Cardiac fibroblast (primary cell): ENCODE measurements at places on chromosomes 6 and 20.
A peak's percentile ranks its signal among the peaks of the same experiment; 100 is the strongest.

- DNase-seq, result no peak
Observed at GRCh38 chr20:38148328-38149102, 16.6 kb downstream of the TGM2 start.

- DNase-seq, result no peak
Observed at GRCh38 chr20:58971429-58971828, 9.6 kb upstream of the NELFCD start.

DNA sequence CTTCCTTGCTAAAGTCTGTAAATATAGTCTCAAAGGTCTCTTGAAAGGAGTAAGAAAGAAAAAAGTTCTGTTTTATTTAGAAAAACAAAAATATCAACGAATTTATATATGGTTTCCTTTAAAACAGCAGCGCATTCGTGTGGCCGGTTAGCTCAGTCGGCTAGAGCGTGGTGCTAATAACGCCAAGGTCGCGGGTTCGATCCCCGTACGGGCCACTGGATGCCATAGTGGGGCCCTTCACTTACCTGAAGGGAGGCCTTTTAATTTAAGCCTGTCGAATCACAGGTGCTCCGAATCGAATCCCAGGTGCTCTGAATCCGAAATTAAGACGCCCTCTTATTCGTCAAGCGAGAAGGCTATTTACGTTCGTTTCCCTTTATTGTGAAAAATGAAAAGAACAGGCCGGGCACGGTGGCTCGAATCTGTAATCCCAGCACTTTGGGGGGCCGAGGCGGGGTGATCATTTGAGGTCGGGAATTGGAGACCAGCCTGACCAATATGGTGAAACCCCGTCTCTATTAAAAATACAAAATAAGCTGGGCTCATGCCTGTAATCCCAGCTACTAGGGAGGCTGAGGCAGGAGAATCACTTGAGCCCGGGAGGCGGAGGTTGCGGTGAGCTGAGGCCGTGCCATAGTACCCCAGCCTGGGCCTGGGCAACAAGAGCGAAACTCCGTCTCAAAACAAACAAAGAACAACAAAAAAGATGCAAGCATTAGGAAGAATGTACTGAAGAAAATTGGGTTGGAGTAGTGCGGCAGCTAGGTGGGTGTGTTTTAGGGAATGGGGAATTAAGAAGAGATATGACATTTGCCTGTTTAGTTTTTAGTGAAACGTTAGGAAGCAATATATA lies 195.8 kb upstream of the ZNF184 start:
- DNase-seq, result peak; percentile 60

DNA sequence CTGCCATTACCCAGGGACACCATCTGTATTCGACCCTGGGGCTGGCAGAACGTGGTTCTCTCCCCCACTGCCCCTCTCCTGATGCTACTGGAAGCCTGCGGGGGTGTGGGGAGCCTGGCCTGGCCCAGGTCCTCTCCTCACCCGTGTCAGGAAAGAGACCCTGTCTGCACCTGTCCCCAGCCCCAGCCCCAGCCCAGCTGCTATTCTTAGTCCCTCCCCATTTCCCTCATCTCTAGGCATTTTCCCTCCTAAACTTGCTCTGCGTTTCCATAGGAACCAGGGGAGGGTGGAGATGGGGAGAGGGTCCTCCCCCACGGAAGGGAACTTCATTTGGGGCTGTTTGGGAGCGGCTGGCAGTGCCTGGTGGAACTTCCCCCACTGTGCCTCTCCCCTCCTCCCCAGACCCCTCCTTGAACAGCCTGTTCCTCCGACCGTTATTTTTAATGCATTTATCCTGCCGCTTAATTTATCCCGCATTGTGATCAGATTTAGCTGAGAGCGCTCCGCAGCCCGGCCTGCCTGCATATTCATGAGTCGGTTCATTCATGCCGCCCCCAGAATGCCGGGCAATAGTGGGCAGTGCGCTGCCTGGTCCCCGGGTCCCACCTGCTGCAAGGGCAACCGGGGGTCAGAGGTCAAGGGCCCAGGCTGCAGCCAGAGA lies 31.8 kb upstream of the DLGAP4 start:
- no peak for DNase-seq

- DNase-seq, result peak; percentile 53
Observed at GRCh38 chr6:69719602-69720193, 77.1 kb downstream of the LMBRD1 start.

DNA sequence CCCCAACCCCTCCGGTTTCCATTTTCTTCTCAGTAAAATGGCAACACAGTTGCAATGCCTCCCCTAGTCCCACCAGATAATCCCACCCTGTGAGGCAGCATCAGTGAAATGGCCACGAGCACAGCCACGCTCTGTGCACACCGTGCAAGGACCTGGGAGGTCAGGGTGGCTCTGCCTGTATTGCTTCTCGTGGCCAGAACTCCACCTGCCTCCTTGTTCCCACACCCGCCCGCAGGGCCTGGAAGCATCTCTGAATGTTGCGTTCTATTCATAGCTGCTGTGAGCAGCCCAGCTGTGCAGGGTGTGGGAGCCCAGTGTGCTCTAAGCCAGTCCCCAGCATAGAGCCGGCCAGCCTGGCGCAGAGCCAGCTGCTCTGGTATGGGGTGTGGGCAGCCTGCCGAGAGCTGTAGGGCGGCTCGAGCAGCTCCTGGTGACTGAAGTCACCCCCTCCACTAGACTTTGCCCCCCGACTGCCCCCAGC lies 161.1 kb downstream of the DLL1 start:
- peak; percentile 45 for DNase-seq

DNA sequence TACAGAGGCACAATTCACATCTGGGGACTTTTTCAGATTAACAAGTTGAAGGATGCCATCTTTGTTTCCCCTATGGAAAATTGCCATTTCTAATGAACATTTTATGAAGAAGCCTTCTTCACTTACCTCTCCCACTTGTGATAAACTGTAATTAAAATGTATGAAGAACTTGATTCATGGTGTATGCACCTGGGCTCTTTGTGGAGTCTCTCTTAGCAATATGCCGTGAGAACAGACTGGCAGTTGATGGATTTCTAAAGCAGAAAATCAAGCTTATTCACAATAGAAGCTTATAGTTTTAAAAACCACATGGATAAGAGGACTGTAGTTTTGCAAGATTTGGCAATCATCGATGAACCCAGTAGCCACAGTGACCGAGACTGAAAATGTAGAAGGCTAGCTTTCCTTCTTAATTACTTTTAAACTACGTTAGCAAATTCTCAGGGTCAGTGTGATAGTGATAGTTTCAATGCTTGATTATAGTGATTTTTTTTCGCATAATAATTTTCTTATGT lies 270.6 kb downstream of the PRL start:
- DNase-seq, result no peak

DNA sequence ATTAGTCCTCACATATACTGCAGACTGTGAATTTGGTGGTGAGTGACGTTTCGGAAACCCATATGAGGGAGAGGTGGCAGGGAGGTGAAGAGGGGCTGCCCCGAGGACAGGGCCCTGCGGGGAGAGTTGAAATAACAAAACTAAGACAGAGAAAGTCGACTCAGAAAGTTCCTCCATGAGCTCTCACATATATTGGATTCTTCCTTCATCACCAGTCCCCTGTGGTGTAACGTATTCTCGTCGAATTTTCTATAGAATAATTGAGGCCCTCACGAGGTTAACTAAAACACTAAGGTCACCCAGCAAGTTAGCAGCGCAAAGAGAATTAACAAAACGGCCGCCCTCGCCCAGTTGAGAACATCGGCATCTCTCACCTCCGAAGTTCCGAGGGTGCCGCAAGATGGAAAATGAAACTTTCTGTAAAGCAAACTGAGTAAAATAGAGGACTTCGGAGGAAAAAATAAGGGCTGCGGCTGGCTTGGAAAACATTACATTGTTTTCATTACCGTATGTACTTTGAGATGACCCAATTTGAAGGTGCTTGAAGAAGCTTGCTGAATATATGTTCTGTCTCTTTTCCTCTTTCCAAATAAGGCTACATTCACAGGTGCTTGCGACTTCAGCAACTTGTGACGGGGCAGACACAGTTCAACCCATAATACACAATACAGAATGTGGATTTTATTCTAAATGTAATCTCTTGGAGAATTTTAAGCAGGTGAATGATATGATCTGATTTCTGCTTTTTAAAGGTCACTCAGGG lies 490.9 kb upstream of the JARID2 start:
- no peak for DNase-seq

GRCh38 chr6:89368107-89368506 lies 15.6 kb upstream of the UBE2J1 start:
- peak; percentile 62 for DNase-seq
